ENCODE measurements at places on chromosomes 1 and 21. TPM values are rescaled to one million over a fixed set of nuclear protein-coding genes. Genes with fewer than 3 reads are reported as not detected.
A peak's percentile ranks its signal among the peaks of the same experiment; 100 is the strongest.

DNA sequence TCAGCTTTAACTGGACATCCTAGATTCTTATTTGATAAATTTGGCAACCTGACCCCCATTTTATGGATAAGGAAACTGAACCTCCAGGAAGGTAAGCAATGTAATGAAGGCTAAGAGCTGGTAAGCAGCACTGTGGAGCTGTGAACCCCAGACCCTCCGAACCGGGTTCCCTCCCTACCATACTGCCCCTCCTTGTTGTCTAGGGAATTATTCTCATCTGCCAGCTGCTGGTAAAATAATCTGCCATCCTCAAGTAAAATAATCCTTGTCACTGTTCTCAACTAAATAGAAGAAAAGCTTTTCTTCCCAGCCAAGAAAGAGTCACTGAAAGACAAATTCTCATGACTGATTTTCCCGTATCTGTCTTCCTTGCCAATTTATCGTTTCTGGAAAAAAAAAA lies 55.8 kb upstream of the PRDX6 start:
- no peak for DNase-seq
- no peak overlapping the region for H3K4me3 ChIP-seq
- no peaks in the 10 kb centered on the region for H3K4me1 ChIP-seq
- H3K27me3 ChIP-seq: no peaks in the 10 kb centered on the region
- no peak overlapping the region for H3K27ac ChIP-seq

GRCh38 chr21:14469641-14470040 lies 76.5 kb downstream of the SAMSN1 start:
- DNase-seq: no peak
- H3K4me1 ChIP-seq: no peaks in the 10 kb centered on the region
- H3K36me3 ChIP-seq: no peaks in the 10 kb centered on the region
- H3K27me3 ChIP-seq: no peaks in the 10 kb centered on the region

Gene CD244
- 0.22 TPM for polyA plus RNA-seq

- DNase-seq: no peak
- H3K4me3 ChIP-seq: no peak overlapping the region
- no peak overlapping the region for H3K27ac ChIP-seq
Observed at GRCh38 chr1:220371324-220371723, 99.1 kb upstream of the RAB3GAP2 start.

DNA sequence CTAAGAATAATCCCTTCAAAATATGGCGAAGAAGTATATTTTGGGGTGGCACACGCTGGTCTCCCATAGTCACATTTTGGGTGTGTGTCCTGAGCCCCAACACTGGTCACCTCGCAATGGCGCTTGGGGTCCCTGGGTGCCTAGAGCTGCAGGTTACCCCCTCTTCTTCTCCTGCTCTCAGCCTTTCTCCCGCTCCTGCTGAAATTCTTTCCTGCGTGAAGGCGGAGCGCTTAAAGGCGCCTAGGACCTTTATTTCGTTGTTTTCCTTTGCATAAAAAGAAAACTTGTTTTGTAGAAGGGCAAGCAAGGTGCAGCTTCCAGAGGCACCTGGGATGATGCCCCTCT lies 339 bp upstream of the PIK3CD start:
- H3K4me1 ChIP-seq: peaks cover 20% of the 10 kb centered on the region
- H3K27me3 ChIP-seq: peaks cover 18% of the 10 kb centered on the region
- H3K36me3 ChIP-seq: no peaks in the 10 kb centered on the region
- H3K4me3 ChIP-seq: peak overlapping the region; percentile 36

- no peaks in the 10 kb centered on the region for H3K27me3 ChIP-seq
- peaks cover 23% of the 10 kb centered on the region for H3K4me1 ChIP-seq
- no peak overlapping the region for H3K4me3 ChIP-seq
- no peaks in the 10 kb centered on the region for H3K36me3 ChIP-seq
- no peak overlapping the region for H3K27ac ChIP-seq
- DNase-seq: no peak
Observed at GRCh38 chr1:27095576-27095975, 59.3 kb downstream of the SLC9A1 start.

DNA sequence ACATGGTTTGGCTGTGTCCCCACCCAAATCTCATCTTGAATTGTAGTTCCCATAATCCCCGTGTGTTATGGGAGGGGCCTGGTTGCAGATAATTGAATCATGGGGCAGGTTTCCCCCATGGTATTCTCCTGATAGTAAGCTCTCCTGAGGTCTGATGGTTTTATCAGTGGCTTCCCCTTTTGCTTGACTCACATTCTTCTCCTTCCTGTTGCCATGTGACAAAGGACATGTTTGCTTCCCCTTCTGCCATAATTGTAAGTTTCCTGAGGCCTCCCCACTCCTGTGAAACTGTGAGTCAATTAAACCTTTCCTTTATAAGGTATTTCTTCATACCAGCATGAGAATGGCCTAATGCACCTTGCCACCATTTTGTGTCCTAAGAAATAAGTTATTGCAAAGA lies 415.0 kb downstream of the COL11A1 start:
- no peaks in the 10 kb centered on the region for H3K36me3 ChIP-seq
- no peaks in the 10 kb centered on the region for H3K27me3 ChIP-seq
- H3K4me1 ChIP-seq: no peaks in the 10 kb centered on the region
- DNase-seq: no peak
- H3K4me3 ChIP-seq: no peak overlapping the region
- H3K27ac ChIP-seq: no peak overlapping the region

DNA sequence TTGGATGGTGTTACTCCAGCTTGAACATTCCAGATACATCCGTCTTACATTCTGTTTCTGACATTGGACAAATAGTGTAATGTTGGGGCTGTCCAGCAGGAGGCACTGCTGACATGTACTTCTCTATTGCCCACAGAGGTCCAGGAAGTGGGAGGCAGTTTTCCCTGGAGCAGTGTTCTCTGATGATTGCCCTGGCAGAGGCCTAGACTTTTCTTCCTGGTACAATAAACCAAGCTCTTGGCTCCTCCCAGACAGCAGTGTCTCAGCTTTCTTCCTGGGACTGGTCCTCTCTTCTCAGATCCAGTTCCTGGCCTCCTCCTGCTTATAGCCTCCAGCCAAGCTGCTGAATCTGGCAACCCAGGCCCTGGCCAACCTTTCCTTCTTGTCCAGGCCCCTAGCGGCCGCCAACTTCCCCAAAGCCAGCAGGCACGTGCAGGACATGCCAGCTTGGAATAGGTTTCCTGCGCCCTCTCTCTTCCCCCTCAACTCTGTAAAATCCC lies 14.9 kb upstream of the IFNLR1 start:
- H3K4me1 ChIP-seq: no peaks in the 10 kb centered on the region
- no peak overlapping the region for H3K27ac ChIP-seq
- H3K36me3 ChIP-seq: no peaks in the 10 kb centered on the region
- peak; percentile 67 for DNase-seq
- no peak overlapping the region for H3K4me3 ChIP-seq

Gene B3GALT5
- 0.04 TPM for polyA plus RNA-seq

Gene TAS1R1
- polyA plus RNA-seq: not detected

DNA sequence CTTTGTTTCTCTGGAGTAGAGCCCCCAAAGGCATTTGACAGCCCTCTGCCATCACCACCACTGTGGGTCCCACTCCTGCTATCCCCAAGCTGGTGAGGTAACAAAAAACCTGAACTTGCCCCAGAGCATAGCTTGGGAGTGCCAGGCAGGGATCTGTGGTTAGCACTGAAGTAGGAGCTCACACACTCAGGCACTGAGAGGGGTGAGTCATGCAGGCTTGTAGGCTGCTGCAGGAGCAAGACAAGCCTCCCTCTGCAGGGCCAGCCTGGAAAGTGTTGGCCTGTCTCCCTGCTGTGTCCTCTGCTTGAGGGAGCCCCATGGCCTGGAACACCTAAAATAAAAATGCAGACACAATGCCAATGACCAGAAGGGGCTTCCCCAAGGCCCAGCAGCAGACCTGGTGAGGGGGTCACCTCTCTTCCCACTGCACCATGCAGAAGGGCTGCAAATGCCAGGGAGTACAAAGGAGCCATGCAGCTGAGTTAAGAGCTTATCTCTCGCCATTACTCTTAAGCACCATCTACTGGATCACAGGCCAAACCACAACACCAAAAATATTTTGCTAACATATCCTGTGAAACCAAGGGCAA lies 108.9 kb upstream of the POGK start:
- H3K27ac ChIP-seq: no peak overlapping the region
- H3K36me3 ChIP-seq: no peaks in the 10 kb centered on the region
- H3K4me3 ChIP-seq: no peak overlapping the region
- no peak for DNase-seq
